Mesothelial cell of epicardium (in vitro differentiated cells): ENCODE measurements at places on chromosomes 12 and 14. TPM values are rescaled to one million over a fixed set of nuclear protein-coding genes. Genes with fewer than 3 reads are reported as not detected.

DNA sequence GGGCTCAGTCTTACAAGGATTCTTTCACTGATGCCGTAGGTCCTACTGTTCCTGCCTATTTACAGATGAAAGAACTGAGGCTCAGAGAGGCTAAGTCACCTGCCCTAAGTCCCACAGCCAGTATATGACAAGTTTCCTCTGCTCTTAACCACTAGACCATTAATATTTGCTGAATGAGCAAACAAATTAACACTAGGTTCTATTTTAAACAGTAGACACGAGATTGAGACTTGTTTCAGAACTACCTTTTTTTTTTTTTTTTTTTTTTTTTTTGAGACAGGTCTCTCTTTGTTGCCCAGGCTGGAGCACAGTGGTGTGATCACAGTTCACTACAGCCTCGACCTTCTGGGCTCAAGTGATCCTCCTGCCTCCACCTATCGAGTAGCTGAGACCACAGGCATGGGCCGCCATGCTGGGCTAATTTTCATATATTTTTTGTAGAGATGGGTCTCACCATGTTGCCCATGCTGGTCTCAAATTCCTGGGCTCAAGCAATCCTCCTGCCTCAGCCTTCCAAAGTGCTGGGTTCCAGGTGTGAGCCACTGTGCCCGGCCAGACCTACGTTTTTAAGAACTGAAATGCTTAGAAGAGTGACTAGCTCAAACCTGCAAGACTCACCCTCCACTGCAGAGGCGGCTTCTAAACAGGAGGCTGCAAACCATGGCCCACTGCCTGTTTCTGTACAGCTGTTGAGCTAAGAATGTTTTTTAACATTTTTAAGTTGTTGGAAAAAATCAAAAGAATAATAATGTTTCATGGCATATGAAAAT, 12.9 kb downstream of the SYNE3 start:
- DNase-seq, result no peak

Gene KNTC1
- total RNA-seq, result 43.1 to 47.8 TPM (median 43.6 TPM) in 3 replicates

Gene TMEM263
- 73.0 to 76.2 TPM (median 76.1 TPM) in 3 replicates for total RNA-seq

Gene CLEC1A
- total RNA-seq, result 0.32 to 0.51 TPM (median 0.49 TPM) in 3 replicates

DNA sequence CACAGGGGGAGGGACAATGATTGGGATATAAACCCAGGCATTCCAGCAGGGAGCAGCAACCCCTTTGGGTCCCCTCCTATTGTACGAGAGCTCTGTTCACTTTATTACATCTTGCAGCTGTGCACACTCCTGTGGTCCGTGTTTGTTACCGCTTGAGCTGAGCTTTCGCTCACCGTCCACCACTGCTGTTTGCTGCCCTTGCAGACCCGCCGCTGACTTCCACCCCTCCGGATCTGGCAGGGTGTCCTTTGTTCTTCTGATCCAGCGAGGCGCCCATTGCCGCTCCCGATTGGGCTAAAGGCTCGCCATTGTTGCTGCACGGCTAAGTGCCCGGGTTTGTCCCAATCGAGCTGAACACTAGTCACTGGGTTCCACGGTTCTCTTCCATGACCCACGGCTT, 64.1 kb downstream of the E2F7 start:
- DNase-seq, result no peak

DNA sequence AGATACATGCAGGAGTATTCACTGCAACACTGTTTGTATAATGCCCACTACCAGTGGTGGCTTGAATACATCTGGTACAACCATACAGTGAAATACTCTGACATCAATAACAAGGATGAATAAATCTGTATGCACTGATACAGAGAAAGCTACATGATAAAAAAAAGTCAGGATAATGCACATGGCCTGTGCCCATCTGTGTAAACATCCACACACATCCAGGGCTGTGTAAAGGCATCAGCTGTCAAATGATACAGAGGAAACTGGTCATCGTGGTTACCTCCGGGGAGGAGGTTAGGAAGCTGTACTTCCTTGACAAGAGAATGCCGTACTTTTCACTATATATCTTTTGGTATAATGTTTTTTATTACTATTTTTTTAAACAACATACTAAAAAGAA, 176.6 kb downstream of the FOXN3 start:
- DNase-seq, result no peak
